Fibroblast of skin of right biceps (primary cell): ENCODE measurements at places on chromosomes 2 and 18.
A peak's percentile ranks its signal among the peaks of the same experiment; 100 is the strongest.

DNA sequence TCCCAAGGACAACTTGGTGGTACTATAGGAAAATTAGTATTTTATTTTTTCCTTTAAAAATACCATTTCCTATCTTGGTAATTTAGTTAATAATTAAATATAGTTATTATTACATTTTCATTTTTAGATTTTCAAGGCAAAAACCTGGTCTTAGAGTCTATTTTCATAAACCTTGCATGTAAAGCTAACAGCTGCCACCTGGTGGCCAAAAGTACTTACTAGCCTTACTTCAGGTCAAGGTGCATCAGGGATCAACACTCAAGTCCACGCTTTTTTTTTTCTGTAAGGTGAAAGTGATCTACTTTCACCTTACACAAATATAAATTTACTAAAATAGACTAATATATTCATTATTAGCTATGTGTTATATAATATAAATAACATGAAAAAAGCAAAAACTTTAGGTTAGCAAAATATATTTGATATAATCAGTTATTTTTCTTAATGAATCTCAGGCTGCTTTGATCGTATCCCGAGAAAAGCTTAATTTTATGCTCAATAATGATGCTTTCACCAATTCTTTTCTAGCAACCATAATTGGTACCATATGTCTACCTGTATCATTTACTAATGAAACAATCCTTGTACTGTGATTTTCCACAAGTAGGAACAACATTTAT is 62.5 kb downstream of the RELCH start:
- DNase-seq: peak; percentile 68

- no peak for DNase-seq
Measured at GRCh38 chr2:211045025-211045424, 488.6 kb downstream of the CPS1 start.

GRCh38 chr2:108034843-108035242 is 48.5 kb downstream of the SLC5A7 start:
- no peak for DNase-seq

- DNase-seq: peak; percentile 24
Measured at GRCh38 chr2:239201531-239201876, 199.3 kb downstream of the HDAC4 start.

- no peak for DNase-seq
Measured at GRCh38 chr18:35345460-35345921, 1.3 kb upstream of the ZNF24 start.

DNA sequence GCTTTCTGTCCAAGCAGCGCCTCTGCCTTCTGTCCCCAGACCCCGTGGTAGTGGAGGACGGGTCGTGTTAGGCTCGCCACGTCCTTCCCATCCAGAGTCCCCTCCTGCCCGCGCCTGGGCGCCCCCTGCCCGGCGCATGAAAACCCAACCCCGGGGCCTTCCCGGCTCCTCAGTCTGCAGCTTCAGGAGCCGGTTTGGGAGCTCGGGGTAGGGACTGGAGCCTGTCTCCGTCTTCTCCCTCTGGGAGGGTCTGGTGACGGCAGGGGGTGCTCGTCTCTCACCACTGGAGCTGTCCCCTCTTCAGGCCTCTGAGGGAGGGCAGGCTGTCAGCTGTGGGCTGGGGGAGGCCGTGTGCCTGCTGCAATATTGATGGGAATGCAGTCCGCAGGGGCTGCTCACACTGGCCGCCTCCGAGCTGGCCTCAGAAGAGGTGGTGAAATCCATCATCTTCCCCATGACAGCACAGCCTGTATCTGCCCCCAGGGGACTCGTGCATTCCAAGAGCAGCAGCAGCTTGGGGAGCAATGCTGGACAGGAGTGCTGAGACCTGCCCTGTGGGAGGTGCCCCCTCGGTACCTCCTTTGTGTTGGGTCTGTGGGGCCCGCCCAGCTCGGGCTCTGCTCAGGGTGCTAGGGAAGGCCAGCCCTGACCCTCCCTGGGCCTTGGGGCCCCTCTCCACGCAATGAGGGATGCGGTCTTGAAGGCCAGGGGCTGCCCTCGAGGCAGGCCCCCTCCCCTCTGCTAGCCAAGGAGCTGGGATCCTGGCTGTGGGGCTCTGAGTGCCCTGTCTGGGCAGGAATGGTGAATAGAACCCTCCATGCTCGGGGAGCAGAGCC is 17.8 kb upstream of the KLHL30 start:
- peak; percentile 41 for DNase-seq

DNA sequence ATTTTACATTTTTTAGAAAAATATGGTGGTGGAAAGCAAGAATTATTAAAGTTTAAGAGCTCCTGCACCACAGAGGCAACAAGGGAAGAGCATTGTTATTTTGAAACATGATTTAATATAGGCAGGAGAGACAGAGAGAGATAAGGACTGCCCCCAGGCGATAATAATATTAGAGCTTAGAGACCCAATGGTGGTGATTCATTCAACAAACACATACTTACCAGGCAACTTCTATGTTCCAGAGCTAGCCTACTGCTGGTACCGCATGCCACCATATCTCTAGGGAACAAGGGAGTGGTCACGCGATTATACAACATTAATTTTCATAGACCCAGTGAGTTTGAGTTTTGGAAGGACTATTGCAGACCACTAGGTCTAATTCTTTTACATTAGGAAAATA is 327.8 kb upstream of the SOX11 start:
- no peak for DNase-seq

GRCh38 chr2:235698491-235698890 is 204.6 kb downstream of the AGAP1 start:
- DNase-seq: no peak

DNA sequence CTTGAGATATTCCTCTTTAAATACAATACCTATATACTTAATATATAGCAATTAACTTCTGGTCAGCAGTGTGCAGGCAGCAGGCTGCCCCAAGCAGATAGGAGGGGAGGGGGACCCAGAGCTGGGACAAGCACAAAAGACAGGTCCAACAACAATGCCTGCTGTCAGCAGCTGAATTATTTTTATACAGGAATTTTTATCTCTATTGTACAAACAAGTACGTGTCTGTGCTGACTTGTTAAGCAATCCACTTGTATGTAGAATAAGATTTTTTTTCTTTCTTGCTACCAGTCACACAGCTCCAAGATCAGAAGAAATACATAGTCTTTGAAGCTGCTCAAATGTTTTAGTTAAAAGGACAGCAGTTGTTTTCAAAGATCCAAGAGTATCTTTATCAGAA is 16.7 kb downstream of the BCL11A start:
- no peak for DNase-seq

DNA sequence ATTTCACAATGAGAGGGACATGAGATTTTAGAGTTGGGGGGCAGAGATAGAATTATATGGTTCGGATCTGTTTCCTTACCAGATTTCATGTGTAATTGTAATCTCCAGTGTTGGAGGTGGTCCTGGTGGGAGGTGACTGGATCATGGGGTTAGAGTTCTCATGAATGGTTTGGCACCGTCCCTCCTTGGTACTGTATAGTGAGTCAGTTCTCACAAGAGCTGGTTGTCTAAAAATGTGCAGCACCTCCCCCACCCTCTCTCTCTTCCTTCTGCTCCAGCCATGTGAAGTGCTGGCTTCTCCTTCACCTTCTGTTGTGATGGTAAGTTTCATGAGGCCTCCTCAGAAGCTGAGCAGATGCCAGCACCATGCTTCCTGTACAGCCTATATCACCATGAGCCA is 138.1 kb downstream of the SCG2 start:
- DNase-seq: no peak

DNA sequence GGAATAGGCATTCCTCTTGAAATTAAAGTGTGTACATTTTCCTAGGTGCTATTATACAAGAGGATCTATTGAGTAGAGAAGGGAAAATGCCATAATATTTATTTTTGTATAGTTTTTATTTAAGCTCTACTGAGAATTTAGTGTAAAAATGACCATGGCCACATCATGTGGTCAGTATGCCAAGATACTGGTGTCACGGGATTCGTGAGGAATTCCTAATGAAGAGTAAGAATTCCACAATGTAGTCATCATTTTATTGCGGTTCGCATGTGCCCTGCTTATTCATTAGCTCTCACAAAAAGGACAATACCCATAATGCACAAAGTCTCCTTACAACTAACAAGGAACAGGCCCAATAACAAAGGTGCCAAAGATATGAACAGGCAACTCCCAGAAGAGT is 39.3 kb upstream of the PARD3B start:
- peak; percentile 47 for DNase-seq

- peak; percentile 94 for DNase-seq
Measured at GRCh38 chr2:191376981-191377629, 131.9 kb downstream of the MYO1B start.

DNA sequence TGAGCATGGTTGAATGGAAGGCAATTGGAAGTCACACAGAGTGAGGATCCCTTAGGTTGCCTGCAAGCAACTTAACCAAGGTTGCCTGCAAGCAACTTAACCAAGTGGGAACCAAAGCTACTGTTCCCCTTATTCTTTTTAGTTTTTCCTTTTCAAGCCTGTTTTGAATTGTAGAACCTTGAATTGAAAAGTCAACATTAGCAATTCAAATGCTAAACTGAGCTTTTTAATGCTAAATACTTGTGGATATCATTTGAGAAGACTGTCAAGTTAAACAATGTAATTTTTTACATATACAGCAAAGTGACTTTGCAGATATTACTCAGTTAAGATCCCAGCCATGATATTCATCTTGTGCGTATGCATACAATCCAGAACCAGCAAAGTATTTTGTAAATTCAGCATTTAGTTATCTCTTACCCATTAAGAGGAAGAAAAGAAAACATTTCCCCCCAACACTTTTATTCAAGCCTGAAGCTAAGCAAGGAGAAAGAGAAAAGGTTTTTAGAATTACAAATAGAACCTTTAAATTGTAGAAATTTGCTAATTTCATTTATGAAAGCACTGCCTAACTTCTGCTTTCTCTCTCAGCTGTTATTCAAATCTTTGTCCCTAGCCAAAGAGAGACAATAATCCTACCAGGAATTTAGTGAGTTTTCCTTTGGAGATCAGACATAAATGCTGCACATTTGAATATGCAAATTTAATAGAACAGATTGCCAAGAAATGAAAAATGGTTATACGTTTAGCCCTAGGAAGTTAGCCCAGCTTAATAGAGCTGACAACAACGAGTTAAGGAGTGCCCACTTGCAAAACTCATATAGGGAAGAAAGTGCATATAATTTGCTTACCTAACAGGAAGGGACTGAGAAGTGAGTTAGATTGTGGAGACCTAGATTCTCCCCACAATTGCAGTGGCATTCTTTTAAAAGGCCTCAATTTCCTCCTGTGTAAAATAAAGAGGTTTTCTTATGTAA is 643.2 kb upstream of the PIK3C3 start:
- no peak for DNase-seq

GRCh38 chr2:163527381-163527780 is 208.4 kb downstream of the FIGN start:
- no peak for DNase-seq

DNA sequence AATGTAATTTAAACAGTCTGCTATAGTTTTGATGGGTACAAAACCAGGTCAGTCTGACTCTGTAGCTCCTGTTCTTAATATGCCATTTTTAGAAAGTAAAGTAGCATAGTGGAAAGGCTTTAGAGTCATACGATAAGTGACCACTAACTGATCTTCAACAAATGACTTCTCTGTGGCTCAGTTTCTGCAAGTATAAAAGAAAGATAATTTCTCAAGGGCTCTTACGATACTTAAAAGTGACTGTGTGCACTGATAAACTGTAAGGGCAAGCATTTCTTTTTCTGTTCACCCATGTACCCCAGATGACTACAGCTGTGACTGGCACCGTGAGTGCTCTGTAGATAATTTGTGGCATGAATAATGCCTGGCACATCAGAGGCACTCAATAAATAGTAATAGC is 178.7 kb downstream of the LCLAT1 start:
- DNase-seq: no peak

DNA sequence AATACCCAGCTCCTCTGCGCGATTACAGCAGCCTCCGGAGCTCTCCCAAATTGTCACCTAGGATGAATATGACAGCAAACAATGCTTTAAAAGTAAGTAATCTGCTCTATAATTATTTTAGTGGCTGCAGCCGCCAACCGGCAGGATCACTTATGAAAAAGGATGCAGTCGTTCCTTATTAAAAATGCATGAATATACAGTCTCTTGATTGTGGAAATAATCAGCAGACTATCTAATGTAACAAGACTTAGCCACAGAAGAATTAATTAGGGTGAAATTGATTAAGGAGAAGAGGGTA is 71.8 kb upstream of the STPG4 start:
- no peak for DNase-seq

GRCh38 chr2:174072069-174072468 is 106.9 kb upstream of the SP3 start:
- DNase-seq: no peak

- DNase-seq: peak; percentile 60
Measured at GRCh38 chr2:159035790-159036411, 67.5 kb downstream of the TANC1 start.

- no peak for DNase-seq
Measured at GRCh38 chr18:68918216-68918615, 120.3 kb downstream of the CCDC102B start.

- DNase-seq: no peak
Measured at GRCh38 chr2:8573234-8573941, 108.5 kb upstream of the ID2 start.

- peak; percentile 55 for DNase-seq
Measured at GRCh38 chr18:55405475-55405874, 182.5 kb downstream of the TCF4 start.

GRCh38 chr18:8726963-8727705 is 21.8 kb downstream of the MTCL1 start:
- no peak for DNase-seq

- no peak for DNase-seq
Measured at GRCh38 chr2:241849616-241850543, 8.8 kb downstream of the PDCD1 start.

GRCh38 chr18:36326771-36327170 is 29.3 kb downstream of the FHOD3 start:
- DNase-seq: no peak

- peak; percentile 31 for DNase-seq
Measured at GRCh38 chr18:59512025-59512755, 153.1 kb upstream of the LMAN1 start.

- no peak for DNase-seq
Measured at GRCh38 chr2:233708942-233709341, 3.8 kb upstream of the UGT1A5 start.

DNA sequence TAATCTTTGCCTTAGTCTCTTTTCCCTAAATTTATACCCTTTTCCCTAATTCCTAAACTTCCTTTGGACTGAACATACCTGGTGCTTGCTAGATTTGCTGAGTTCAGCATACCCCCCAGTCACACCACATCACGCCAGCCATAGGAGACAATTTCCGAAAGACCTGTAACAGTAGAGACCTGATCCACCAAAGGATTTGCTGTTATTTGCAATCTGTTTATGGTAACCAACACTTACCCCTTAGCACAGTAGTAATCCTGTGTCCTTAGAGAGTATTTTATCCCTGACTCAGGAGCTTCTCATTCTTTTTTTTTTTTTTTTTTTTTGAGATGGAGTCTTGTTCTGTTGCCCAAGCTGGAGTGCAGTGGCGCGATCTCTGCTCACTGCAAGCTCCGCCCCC is 8.6 kb downstream of the PSMG2 start:
- DNase-seq: no peak
